ENCODE measurements at places on chromosomes 3 and 15.

GRCh38 chr3:50657407-50657806 is 17.3 kb upstream of the DOCK3 start:
- no peak for DNase-seq

DNA sequence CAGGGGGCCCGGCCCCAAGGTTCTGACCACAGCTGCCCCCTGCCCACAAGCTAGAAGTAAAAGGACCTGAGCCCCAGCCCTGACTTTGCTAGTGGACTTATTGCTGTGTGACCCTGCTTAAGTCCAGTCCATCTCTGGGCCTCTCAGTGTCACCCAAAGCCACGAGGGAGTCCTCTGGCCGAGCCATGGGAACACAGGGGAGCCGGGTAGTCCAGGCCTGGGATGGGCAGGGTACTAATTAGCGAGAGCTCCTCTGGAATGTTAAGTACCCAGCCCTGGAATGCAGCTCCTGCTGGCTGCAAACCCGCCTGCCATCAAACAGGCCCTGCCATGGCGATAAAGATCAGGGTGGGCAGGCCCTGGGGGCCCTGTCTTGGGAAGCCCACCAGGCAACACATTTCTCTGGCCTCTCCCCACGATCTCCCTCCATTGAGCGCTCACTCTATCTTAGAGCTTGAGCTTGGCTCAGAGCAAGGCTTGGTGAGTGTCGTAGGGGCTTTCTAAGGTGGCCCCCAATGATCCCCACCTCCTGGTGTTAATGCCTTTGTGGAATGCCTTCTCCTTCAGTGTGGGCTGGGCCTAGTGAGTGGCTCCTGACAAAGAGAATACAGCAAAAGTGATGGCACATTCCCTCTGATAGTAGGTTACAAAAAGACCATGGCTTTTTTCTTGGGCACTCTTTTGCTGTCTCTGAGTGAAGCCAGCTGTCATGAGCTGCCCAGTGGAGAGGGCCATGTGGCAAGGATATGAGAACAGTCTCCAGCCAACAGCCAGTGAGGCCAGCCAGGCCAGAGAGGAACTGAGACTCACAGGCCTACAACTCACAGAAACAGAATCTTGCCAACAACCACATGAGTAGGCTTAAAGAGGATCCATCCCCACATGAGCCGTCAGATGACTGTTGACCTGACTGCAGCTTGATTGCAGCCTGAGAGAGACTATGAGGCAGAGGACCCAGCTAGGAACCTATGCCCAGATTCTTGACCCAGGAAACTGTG is 133.1 kb downstream of the SMAD6 start:
- DNase-seq, result no peak

- DNase-seq, result no peak
Observed at GRCh38 chr15:51386486-51386885, 45.0 kb downstream of the GLDN start.

DNA sequence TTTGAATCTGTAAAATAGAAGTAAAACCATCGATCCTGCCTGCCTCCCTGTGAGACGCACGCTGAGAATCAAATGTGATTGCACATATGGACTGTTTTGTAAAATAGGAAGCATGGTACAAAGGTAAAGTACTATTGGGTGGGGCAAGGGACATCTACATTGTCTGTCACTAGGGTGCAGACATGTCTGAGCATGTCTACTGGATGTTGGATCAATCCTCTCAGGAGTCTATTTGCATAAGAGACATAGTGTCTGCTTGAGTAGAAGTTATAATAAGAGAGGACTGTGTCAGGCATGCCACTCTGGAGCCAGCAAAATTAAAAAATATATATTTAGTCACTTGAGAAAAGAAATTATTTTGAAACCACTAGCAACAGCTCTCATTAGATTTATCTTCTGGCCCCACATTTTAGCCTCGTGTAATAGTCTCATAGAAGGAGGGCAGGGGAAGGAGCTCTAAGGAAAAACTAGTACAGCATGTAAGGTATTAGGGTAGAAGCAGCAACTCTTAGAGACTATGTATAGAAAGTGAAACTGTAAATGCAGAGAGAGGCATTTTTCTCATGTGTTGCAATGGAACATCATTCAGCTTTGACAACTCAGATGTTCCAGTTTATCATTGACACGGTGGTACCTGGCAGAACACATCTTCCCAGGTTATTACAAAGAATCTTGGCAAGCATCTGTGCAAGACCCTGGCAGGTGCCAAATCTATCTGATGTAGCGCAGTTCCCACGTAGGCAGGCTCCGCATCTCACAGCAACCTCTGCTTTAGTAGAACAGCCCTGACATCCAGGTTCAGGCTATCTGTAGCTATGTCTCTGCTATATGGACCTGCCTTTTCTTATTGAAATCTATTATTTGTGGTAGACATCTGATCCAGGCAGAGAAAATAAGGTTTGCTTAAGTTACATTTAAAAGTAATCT is 85.2 kb upstream of the CHL1 start:
- DNase-seq, result peak; percentile 51

DNA sequence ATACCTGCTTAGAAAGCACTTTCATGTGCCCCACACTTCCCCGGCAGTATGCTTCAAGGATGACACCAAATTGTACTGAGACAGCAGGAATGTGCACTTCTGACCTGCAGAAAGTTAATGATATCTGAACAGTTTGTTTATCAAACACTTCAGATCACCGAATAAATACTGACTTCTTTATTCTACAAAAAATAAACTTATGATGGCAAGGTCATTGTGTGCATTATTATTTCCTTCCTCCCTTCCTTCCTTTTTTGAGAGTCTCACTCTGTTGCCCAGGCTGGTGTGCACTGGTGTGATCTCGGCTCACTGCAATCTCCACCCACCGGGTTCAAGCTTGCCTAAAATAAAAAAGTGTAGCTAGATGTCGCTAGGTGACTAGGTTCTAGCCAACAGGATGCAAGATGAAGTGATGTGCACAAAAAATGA is 80.3 kb downstream of the FAIM start:
- DNase-seq, result no peak

DNA sequence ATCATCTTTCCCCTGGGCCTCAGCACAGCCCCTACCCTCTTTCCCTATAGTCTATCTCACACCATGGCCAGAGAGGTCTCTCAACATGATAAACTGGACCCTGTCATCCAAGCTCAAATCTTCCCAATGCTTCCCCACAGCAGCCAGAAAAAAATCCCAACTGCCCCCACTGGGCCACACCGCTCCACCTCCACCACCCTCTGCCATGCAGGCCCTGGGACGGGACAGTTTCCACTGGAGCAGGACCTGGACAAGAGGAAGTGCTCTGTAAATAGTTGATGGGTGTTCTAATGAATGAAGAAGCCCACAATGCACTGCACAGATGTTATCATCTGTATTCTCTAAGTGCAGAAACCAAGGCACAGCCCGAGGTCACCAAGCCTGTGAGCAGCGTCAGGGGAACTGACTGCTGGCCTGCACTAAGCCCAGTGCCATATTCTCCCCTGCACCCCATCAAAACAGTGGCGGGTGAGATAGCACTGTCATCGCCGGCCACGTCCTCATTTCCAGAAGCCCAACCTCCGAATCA is 161.1 kb downstream of the NUP210 start:
- no peak for DNase-seq

DNA sequence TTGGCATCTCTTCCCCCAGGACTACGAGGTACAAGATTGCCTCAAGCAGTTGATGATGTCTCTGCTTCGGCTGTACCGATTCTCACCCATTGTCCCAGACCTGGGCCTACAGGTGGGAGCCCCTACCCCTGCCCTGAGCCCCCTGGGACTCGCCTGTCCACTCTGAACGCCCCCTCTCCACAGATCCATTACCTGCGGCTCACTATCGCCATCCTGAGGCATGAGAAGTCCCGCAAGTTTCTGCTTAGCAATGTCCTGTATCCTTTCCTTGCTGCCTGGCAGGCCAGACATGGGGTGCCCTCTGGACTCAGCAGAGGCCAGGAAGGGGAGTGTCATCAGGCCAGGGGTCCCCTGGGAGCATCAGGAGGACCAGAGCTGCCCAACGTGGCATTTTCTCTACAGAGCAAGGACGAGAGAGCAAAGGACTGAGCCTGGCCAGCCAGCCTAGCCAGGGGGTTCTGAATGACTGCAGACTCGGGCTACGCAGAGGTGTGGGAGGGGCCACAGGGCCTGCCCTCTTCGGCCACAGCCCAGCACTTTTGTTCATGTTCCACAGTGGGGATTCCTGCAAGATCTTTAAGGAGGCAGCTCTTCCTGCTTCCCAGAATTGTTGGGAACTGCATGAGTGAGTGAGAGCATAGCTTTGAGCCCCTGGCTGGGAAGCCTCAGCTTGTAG is 11.2 kb downstream of the RNF123 start:
- DNase-seq, result no peak

DNA sequence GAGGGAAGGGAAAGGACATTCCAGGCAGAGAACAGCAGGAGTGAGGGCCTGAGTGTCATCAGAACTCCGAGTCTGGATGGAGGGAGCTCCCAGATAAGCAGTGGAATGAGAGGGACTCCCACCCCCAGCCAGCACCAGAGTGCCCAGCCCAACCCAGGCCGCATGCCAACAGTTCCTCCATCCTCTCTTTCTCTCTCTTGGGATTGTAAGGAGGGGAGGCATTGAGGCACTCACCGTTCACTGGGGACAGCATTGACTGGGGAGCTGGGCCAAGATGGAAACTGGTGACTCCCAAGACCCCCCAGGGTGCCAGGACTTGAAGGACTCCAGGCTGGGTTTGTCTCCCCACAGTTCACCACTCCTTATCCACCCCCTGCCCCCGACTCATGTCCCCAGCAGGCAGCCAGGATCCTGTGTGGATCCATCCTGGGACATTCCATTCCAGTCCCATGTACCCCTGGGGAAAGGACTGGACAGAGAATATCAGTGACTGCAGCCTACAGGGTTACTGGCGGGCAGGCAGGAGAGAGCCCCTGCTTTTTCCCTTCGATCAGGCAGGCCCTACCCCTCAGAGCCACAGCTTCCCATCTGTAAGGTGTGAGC is 15.7 kb downstream of the PTH1R start:
- DNase-seq, result no peak

DNA sequence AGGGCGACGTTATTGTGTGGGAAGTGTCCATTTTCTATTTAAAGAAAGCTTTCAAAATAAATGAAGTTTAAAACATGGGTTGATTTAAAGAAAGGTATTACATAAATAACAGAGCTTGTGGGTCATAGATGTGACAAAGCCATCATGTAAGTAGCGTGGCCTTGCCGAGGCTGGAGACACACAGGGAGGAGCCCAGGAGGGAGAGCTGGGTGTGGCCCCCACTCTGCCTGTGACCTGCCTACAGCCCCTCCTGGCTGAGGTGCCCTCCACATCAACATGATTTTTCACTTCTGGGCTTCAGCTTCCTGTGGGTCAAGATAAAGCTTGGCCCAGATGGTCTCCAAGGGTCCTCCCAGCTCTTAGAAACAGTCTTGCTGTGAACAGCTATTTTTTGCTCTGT is 12.5 kb upstream of the MGLL start:
- DNase-seq, result no peak

- no peak for DNase-seq
Observed at GRCh38 chr15:93195109-93195508, 106.1 kb upstream of the RGMA start.

GRCh38 chr3:127255516-127255915 is 32.3 kb downstream of the PRR20G start:
- DNase-seq, result no peak

- DNase-seq, result no peak
Observed at GRCh38 chr3:13207578-13207922, 134.3 kb upstream of the IQSEC1 start.

DNA sequence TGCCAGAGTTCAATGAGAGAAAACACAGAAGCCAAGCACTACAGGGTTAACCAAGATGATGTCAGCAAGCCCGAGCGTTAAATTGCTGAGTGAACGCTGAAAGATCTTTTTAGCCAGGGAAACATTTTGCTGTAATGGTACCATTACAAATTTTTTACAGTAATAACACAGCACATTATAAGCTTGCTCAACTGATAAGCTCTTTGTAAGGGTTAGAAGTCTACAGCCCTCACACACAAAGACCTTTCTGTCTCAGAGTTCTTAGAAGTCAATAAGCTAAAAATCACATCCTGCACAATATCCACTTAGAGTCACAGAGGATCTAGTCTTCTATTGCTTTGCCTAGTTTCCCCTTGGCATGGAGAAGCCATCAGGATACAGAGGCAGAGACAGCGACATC is 29.9 kb downstream of the CHSY1 start:
- DNase-seq, result no peak

GRCh38 chr15:57251941-57252340 is 124.4 kb upstream of the CGNL1 start:
- DNase-seq, result no peak

DNA sequence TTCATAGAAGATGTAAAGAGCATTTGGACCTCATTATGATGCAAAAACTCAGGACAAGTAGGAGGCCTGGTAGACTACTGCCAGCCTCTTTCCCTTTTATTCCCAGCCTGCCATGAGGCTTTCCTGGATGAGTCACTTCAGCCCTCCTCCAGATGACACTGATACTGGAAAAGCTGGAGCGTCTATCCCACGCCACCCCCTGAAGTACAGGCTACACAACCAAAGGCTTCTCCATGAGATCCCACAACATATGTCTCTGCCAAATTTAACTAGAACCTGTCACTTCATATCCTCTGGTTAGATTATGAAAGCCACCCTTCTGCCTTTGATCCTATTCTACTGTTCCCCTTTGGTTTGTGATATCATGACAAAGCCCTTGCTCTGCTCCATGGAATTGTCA is 56.1 kb upstream of the CPNE4 start:
- no peak for DNase-seq

- no peak for DNase-seq
Observed at GRCh38 chr15:63474810-63475316, 29.5 kb upstream of the USP3 start.

GRCh38 chr3:9153904-9154619 is 95.4 kb downstream of the SRGAP3 start:
- DNase-seq, result no peak

GRCh38 chr3:40505599-40506462 is at the start of gene ZNF620:
ZNF620 (plus strand) TSS chr3:40506039; CDS start chr3:40506353, 314 bp downstream.
- peak; percentile 78 for DNase-seq

DNA sequence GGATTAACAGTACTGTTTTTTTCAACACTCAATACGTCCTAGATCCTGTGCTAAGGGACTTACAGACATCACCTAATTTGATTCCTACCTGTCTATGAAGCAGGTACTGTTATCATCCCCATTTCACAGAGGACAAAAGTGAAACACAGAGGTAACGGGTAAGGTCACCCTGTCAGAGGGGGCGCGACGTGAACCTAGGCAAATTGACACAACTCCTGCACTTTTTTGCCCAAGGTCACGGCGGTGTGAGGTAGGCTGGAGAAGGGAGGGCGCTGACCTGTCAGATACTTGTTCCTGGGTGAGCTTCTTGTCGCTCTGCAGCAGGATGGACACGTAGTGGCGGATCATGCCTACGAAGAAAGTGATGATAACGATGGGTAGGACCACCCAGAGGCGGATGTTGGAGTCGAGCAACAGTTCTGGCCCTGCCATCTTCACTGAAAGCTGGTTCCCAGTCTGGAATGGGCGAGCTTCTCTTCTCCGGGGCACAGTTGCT is 363 bp downstream of the EMC3 start:
- DNase-seq, result no peak

GRCh38 chr15:32733281-32733680 is 15.5 kb downstream of the GREM1 start:
- DNase-seq, result no peak

- no peak for DNase-seq
Observed at GRCh38 chr3:15933439-15934139, 135.8 kb upstream of the ANKRD28 start.

GRCh38 chr15:32671339-32672325 is 30.1 kb downstream of the SCG5 start:
- no peak for DNase-seq
